Stimulated activated CD4-positive, alpha-beta T cell treated with anti-CD3 and anti-CD28 coated beads, Interleukin-1b, Interleukin-23, amount 100 ng/mL, for 48 hours (primary cell): ENCODE measurements at places on chromosomes 4 and X.

DNA sequence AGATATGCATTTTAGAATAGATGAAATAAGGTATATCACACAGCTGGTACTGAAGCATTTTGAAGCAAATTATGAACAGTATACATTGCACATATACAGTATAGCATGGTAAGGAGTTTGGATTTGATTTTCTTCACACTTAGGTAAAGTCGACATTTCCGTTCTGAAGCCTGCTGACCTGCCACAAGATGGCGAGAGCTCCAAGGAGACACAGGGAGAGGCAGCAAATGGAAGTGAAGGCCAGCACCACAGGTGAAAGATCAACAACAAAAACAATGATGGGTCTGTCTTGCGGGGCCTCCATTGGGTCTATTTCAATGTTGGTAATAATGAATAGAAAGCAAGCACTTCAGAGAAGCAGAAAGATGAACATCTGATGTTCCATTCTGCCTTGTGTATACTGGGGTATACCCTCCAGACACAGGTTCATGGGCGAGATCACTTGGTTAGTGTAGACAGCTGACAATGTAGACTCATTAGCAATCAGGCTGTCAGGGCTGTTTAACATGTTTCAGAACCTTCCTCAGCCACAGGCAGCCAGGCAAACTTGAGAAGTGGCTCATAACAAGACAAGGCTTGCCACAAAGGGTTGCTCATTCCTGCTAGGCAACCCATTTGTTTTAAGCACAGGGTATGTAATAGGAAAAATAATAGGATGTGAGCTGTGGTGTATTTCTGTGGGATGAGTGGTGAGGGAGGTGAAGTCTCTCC, 21.4 kb upstream of the NOX1 start:
- DNase-seq: peak; percentile 17

DNA sequence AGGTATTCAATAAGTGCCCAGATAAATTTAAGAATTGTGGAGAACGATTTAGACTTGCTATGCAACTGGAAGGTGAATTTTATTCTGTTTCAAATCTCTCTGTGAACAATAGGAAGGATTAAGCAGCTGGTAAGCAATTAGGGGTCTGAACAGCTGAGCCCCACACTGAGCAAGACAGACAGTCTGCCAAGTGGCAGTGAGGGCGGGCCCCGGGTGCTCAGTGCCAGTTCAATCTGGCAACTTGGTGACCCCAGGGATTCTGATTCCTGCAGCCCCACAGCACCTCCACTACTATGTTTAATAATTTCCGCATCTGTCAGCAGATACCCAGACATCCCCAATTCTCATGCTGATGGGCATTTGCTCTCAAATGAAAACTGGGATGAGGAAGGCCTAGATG, 317.3 kb downstream of the PPP1R2C start:
- no peak for DNase-seq

DNA sequence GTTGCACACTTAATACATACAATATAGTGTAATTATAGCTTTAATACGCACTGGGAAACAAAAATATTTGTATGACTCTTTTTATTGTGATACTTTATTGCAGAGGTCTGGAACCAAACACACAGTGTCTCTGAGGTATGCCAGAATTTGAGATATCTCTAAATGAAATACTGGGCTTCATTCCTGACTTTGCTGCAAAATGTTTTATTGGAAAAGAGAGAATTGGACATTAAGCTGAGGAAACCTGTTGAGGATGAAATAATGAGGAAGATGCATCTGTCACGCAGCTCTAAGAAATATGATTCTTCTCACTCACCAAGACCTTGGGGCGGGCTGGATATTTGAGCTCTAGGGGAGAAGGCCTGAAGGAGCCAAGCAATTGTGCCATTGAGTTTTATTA, 242.1 kb downstream of the CPE start:
- DNase-seq: no peak

GRCh38 chr4:57943682-57944081, 833.5 kb upstream of the IGFBP7 start:
- no peak for DNase-seq

GRCh38 chrX:56746996-56747395, 18.0 kb downstream of the NBDY start:
- no peak for DNase-seq

DNA sequence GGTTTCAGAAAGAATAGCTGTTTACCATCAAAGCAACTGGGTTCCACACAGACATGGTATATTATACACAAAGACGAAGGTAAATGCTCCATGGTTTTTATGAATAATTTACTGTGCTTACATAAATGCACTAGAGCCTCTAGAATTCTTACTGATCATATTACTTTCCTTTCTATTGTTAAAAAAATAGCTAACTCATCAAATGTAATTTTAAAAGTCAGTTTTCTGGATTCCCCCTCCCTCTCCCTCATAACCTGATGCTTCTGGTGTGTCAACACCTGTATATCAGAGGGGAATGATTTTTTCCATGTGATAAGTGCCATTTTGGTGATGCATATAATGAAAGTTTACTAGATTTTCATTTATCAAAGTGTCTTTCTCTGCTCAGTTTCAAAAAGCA, 31.1 kb upstream of the LEF1 start:
- DNase-seq: no peak

- DNase-seq: no peak
These were observed 203.4 kb downstream of the ANAPC10 start for GRCh38 chr4:144894573-144894972.

DNA sequence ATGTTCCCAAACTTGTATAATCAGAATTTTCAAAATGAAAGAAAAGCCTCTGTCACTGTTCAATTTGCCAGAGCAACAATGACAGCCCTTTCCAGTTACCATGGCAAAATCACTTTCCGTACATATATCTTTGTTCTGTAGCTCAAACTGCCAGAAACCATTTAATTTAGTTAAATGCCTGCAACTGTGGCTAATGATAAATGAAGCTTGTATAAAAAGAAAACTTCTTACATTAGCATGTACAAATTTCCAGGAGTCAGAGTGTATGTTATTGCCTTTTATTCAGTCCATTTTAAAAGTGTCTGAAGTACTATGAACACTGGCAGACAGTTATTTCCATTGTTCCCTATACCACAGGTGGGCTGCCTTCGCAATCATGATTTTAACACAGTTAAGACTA, 30.3 kb downstream of the ARAP2 start:
- no peak for DNase-seq

- no peak for DNase-seq
These were observed 6.3 kb upstream of the PPP2R2C start for GRCh38 chr4:6478546-6479220.

DNA sequence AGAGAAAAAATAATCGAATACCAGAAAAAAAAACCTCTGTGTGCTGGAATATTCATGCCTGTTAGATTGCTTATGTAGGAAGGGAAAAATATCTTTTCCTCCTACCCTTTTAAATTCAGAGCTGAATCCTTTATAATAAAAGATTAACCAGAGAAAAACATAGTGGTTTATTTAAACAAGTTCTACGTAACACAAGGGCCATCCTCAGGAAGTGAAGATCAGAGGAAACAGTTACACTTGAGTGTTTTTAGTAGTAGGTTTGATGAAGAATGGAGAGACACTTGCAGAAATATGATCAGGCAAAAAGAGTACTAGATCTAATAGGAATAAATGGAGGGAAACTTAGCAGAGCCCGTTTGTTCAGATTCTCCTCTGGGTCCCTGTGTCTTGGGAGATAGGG, 66.3 kb downstream of the TMEM156 start:
- no peak for DNase-seq

- DNase-seq: no peak
These were observed 67.0 kb downstream of the SEL1L3 start for GRCh38 chr4:25795566-25796454.

DNA sequence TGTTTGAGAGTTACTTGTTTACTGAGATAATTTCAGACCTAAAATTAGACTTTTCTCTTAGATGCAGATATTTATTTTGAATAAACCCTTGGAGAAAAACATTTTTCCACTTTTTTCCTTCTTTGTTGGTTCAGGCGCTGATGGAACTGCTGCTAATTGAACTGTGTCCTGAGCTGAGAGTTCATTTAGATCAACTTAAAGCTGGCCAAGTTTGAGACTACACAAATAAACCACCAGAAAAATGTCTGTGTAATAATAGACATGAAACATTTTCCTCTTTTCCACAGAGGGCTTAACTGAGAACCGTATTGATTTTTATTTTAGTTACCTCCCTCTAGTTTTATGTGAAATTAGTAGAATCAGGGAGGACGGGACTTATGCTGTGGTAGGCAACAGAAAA, 32.5 kb downstream of the LRP2BP start:
- no peak for DNase-seq

DNA sequence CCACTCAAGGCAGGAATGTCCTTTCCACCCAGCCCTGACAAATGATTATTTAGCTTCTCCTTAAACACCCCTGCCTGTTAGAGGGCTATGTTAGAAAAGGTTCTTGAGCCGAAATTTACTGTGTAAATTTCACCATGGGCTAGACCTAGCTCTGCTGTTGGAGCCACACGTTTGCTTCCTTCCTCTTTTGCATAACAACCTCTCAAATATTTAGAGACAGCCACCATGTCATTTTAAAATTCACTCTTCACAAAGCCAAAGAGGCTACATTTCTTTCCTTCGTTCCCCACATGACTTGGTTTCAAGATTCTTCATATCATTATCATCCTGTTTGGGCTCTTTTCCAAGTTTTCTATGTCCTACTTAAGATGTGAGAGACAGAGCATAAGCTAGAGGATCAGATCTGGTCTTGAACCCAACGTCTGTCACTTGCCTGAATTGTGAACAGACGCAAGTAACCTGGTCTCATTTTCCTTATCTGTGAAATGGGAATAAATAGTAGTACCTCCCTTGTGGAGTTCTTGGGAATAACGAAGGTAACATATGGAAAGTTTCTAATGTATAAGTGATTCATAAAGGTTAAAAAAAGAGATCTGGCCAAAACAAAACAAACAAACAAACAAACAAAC, 6.7 kb downstream of the DOCK11 start:
- DNase-seq: no peak

DNA sequence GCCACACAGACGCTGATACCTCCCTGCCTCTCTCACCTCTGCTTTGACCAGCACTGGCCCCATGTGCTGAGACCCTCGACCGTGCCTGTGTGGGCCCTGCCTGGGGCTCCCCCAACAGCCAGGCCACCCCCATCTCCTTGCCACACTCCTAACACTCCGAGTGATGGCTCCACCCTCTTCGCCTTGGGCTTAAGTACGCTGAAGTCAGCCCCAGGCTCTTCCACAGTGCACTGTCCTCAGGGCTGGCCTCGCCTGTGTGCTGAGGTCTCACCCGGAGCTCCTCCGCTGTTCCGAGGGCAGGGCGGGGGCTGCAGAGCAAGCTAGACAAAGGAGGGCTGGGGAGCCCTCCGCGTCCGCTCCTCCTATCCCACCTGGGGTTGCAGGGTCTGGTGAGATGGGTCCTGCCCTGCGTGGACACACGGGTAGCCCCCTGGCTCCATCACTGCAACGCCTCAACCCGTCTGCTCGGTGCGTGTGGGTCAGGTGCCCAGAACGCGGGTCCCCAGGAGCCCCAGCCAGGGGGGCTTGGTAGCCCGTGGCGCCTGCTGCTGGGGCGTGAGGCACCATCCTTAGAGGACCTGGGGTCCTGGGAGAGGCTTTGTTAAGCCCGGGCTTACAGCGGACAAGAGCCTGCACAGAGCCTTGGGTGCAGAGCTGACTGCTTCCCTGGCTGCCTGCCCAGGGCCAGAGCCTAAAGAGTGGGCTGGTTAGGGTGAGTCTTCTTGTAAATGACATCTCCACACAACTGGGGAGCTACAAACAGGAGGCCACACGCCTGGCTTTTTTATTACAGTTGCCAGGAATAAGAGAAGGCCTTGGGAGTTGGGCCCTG, 42.6 kb upstream of the NKX1-1 start:
- no peak for DNase-seq

DNA sequence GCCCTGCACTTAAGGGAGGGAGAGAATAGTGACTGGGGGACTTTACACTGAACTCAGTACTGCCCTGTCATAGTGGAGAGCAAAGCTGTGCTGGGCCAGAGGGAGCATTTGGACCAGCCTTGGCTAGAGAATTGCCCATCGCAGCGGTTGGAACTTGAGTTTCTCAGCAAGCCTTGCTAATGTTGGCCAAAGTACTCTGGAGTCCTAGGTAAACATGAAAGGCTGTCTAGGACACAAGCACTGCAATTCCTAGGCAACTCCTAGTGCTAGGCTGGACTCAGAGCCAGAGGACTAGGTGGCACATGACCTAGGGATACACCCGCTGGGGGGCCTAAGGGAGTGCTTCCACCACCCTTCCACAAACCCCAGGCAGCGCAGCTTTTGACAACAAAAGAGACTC, 15.0 kb downstream of the MED14 start:
- DNase-seq: no peak

DNA sequence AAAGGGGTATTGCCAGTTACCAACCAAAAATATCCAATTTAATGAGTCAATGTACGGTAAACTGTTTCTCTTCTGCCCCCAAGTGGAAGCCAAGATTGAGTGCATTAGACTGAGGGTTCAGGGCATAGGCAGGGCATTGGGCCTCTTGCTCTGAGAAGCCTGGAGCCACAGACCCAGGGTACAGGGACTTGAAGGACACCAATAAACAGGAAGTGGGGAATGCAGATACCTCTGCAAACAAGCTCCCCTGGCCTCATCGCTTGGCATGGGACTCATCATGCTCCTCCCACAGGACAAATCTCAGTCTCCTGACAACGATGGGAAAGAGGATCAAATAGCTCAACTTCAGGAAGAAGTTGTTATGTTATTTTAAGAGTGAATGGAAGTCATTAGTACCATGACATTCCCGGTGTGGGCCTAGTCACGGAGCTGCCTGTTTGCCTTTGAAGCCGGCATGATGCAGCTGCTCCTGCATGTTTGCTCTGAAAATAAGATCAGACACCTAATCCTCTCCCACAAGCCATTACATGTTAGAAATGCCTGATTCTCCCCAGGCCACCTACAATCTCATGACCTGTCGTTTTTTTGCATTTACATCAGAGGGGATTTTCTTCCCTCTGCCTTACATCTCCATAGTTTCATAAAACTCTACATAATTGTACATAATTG, 224.2 kb downstream of the RCHY1 start:
- no peak for DNase-seq

DNA sequence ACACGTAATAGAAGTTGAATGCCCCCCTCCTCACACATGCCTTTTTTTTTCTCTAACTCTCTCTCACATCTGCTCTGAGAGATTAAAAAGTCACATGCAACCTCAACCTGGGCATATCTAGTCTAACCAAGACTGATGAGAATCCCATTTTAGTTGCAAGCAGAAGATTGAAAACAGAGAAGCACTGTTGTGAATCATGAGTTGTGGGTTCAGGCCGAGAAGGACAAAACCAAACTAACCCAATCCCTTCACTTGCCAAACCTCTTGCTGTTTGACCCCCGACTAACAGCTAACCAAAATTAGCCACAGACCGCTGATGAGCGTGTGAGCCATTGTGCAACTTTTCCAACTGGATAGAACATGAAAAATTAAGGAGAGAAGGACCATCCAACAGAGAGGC, 31.8 kb downstream of the CXCL1 start:
- no peak for DNase-seq

- no peak for DNase-seq
These were observed 147.7 kb upstream of the GRIA3 start for GRCh38 chrX:123036401-123036800.

DNA sequence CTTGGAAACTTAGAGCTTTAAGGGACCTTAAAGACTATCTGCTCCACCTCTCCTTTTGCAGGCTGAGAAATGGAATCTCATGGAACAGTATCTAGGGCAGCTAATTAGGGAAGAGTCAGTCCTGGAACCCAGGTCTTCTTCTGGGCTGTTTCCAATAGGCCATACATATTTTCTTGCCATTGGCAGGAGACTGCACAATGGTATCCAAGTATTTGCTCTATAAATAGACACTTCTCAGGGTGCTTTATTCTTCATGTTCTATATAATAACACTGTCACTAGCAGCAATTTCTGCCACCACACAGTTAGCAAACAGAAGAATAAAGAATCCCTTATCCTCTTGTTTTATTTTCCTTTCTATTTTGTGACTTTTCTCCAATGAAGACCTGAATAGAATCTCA, 291.7 kb downstream of the C4orf33 start:
- no peak for DNase-seq
